Stimulated activated CD4-positive, alpha-beta T cell treated with anti-CD3 and anti-CD28 coated beads, Interleukin-1b, Interleukin-23, amount 100 ng/mL, for 24 hours (primary cell): ENCODE measurements at places on chromosomes 5 and 9.

DNA sequence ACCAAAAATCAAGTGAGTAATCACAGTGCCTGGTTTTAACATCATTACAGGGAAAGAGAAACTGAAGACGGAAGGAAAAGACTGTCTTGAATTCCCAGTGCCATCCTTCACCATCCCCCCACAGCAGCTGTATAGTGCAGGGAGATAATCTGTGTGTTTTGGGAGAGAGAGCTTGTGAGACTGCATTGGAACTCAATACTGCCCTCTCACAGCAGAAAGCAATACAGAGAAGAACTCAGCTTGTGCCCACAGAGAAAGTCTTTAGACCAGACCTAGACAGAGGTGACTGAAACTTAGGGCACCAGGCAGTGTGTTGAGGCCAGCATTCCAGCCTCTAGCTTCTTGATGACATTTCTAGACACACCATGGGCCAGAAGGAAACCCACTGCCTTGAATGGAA, 754.7 kb upstream of the CDH6 start:
- no peak for DNase-seq

DNA sequence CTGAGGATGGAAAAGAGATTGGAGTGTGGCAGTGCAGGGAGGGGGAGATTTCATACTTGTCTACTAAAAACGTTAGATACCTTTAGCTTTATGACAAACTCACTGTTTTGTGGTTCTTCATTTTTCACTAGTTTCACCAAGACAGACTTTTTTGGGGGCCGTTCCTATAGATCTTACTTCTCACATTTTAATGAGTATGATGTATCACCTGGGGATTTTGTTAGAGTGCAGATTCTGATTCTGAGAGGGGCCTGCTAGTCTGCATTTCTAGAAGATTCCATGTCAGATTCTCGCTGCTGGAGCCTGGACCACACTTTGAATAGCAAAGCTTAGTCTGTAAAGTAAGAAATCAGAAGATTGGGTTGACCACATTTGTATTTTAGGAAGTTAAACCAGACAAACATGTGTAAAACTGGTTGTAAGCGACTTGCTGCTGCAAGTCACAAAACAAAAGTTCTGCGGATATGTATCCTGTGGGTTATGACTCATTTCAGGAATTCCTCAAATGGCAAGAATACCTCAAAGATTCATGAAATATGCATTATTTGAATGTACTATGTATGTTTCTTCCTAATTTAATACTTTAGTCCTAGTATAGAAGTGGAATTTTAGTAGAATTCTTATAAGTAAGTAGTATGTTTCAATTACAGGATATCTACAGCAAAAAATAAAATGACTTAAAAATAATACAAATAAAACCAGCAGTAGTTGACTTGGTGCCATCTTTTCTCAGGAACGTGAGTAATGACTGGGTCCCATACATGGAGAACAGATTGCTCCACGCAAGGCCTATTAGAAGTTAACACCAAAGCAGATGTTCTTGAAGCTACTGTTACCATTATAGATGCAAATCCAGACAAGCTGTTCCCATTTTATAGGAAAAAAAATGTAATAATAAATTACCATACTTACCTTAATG, 27.8 kb downstream of the NFIL3 start:
- DNase-seq = no peak

- DNase-seq = no peak
These were observed 502.0 kb upstream of the KLF4 start for GRCh38 chr9:107991581-107991980.

DNA sequence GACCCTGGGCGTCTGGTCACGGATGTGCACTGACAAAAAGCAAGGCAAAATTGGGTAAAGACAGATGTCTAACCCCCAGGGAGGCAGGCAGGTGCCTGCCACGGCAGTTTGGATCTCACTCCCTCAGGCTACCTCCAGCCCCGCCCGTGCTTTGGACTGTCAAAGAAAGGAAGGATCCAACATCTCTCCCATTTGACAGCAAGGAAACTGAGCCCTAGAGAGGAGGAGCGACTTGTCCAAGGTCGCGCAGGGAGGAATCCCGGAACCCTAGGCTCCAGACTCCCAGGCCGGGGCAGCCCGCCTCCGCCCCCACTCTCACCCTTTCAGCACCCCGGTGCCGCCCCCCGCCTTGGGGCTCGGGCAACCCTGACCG, 376 bp downstream of the GOLGA1 start:
- DNase-seq = peak; percentile 8

DNA sequence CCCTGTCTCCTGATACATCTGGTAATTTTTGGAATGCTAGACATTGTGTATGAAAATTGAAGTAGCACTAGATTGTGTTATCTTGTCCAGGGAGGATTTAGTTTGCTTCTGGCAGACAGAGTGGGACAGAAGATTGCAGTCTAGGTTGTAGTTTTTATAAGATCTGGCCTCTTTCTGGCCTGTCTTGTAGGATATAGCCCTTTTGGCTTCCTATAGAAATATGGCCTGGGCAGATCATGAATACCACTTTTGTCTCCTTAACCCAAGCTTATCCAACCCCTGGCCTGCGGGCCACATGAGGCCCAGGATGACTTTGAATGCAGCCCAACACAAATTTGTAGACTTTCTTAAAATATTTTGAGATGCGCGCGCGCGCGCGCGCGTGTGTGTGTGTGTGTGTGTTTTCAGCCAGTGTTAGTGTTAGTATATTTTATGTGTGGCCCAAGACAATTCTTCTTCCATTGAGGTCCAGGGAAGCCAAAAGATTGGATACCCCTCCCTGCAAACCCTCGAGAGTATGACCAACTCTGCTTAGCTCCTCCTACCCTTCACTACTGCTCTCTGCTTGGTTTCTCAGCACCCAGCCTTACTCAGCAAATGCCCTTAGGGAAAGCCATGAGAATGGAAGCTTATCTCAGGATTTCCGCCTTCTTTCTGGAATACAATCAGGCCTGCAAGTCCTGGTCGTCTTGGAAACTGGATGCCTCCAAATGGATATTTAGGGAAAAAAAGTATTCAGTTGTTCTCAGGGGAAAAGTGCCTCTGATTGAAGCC, 26.5 kb downstream of the ANKRD33B start:
- DNase-seq = no peak

DNA sequence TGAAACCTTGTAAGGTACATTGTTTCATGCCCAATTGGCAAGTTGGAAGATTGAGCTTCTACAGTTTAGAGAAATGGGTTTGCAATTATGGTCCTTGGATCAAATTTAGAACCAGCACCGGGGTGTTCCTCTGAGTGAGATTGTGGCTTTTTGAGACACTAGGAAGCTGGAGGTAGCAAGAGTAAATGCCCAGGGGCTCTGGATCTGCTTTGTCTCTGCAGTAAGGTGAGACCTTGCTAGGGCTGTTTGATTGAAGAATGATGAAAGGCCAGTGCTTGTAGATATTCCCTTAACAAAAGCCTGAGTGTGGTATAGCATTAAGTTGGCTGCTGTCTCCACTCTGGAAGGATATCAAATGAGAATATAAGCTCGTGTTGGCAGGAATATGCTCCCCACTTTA, 36.0 kb downstream of the WWC1 start:
- DNase-seq = no peak

- DNase-seq = no peak
These were observed 5.5 kb upstream of the SLC46A2 start for GRCh38 chr9:112896131-112896530.

DNA sequence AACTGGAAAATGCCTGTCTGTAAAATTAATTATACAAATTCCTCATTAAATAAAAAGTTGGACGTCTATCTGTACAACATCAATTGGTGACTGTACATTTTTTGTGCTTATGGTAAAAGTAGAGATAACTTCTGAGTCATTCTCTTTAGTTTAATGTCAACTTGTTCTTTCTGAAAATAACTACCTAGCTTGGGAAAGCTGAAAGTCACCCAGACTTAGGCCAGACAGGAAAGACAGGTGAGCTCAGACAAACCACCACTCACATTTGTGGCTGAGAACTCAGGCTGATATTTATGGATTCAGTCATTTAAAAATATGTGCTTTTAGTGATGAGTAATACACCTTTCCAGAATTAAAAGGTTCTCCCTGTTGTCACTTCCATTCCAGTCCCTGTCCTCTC, 31.9 kb upstream of the ENTREP1 start:
- DNase-seq = no peak

GRCh38 chr5:142852416-142853198, 82.4 kb downstream of the ARHGAP26 start:
- DNase-seq = no peak

- DNase-seq = no peak
These were observed 135.8 kb upstream of the TUSC1 start for GRCh38 chr9:25814023-25814422.

DNA sequence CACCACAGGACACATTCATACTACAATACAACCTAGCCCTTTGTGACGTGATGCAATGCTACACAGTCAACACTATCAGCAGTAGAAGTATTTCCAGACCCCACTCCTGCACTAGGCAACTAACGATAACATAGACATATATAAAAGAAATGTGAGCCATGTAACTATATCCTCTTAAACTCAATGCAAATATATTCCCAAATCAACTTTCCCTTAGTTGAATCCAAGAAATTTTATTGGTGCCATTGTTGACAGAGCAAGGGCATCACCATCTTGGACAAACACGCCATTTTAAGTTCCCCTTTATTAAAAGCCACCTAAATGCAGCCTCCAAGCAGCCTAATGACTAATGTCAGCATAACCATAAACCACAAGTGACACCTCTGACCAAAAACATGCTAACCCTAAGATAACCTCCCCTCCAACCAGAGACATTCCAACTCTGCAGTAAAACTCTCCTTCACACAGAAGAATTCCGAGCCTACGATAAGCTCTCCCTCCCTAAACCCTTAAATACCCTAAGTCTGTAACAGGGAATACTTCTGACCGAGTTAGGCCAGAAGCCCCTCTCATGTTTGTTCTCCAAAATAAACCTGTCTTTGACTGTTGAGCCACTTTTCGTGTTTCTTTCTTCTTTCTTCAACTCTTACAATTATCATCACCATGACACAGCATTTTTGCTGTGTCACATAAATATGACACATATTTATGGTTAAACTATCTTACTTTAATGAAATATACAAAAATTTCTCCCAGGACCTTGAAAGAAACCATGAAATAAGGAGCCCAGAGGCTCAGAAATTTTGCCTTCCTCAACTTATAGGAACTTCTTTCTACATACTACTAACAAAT, 1497.8 kb downstream of the EFNA5 start:
- DNase-seq = no peak

DNA sequence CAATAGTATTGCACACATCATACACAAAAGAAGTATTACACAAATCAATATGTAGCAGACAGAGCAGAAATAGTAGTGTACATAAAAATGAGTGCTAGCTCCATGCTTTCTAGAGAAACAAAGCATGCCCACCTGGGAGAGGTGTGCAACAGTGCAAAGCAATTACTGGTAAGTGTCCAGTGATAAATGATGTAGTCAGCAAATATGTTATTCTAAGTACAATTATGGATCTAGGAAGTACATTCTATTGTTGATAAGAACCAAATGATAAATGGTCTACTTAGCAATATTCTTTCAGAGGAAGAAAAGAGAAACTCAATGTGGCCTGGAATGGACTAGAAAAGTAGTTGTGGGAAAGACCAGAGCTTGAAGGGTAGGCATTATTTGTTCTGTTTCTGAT, 188.6 kb downstream of the HINT1 start:
- DNase-seq = no peak

DNA sequence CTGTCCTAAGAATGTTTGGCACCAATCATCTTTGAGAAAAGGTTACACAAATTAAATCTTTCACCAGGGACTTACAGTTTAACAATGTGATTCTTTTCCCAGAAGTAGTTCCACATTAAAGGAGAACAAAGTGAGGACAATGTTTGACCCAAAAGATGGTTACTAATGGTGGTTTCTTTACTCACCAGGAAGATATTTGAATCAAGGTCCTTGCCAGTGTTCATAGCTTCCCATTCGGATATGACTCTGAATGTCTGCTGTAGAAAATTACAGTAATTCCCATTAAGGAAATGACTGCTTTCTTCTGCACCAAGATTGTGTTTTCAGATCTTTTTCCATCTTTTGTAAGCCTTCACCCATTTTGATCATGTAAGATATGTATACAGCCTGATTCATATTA, 114.6 kb upstream of the ADAMTSL1 start:
- DNase-seq = no peak

- DNase-seq = no peak
These were observed 69.5 kb downstream of the ACTL7B start for GRCh38 chr9:108786322-108786721.

DNA sequence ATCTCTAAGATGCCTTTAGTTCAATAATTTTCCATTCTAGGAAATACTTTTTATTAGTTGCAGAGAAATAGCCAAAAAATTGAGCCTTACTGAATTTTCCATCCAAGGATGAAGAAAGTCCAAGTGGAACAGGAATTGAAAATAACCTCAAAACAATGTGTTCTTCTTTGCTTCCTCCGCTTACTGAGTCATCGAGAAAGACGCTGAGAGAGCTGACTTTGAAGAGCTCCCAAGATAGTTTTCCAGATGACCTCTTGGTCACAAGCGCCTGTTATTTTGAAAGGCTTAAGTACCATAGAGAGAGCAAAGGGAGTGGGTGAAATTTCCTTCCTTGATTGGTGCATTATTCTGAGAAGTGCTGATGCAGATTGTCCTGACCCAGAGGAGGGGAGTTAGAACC, 253.5 kb upstream of the ATP10B start:
- DNase-seq = no peak

DNA sequence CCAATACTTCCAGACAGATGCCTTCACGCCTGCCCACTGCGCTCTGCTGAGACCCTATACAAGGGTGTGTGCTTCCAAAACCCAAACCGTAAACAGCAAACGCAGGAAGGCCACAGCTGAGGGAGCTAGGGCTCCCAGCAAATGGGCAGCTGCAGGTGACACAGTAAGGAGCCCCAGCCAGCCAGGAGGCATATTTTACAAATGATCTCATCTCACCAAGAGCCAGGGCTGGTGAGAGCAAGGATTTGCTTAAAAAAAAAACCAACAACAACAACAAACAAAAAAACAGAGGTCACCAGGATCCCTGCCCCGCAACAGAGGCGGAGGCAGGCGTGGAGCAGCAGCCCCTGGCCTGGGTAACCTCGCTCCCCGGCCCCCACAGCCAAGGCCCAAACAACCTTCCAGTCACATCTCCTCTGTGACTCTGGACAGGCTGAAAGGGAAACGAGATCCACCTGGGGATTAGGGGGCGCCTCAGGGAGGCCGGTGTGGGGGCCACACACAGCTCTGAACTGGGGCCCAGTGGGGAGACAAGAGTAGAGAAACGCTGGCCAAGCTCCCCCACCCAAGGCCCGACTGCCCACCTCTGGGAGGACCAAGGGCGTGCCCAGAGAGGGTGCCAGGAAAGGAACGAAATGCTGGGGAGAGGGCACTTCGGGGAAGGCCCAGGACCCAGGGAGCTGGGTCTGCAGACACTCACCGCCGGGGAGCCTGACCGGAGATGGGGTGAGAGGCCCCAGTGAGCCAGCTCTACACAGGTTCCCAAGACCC, 3.3 kb downstream of the NACC2 start:
- DNase-seq = no peak

- DNase-seq = no peak
These were observed 175.1 kb upstream of the CDH10 start for GRCh38 chr5:24819841-24820240.
